ENCODE measurements at places on chromosomes 5 and 9.

DNA sequence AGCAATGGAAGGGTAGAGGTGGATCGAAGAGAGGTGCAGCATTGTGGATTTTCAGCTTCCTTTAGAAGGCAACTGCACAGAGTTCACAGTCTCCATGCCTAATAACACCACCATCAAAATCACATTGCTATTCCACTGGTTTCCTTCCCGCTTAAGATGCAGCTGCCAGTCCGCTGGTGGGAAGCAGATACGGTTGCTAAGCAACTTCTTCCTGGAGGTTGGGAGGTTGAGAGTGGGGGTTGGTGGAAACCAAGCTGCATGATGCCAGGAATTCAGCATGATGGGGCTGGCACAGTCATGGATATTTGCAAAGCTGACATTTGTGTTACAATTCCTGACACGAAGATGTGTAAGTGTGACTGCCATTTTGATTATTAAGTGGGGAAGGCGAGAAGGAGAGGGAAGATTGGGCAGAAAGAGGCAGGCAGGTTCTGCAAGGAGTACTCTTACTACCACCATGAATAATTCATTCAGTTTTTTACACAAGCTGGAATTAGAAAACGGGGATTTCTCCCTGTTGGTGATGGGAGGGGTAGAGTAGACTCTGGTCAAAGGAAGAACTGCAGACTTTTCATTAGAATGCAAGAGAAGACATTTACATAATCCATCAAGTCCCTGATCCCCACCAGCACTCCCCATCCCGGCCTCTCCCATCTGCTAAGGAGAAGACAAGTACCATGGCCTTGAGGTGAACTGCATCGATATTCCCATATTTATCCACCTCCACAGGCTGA, 87.5 kb downstream of the GLDC start:
- DNase-seq: no peak

DNA sequence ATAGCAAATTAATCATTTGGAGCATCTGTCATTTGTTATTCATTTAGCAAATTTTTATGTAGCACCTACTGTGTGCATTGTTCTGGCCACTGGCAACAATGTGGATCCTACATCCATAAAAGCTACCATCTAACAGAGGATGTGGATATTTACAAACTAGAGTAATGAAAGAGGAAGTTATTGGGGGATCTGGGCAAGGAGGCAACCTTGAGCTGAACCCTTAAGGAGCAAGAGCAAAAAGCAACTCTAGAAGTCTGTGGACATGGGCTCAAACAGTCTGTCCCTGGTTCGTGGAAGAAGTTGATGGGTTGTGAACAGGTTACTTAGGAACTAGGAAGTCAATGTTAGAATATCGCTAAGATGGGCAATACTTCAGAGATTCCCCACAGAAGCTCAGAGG, 259.9 kb downstream of the SYK start:
- DNase-seq: no peak

DNA sequence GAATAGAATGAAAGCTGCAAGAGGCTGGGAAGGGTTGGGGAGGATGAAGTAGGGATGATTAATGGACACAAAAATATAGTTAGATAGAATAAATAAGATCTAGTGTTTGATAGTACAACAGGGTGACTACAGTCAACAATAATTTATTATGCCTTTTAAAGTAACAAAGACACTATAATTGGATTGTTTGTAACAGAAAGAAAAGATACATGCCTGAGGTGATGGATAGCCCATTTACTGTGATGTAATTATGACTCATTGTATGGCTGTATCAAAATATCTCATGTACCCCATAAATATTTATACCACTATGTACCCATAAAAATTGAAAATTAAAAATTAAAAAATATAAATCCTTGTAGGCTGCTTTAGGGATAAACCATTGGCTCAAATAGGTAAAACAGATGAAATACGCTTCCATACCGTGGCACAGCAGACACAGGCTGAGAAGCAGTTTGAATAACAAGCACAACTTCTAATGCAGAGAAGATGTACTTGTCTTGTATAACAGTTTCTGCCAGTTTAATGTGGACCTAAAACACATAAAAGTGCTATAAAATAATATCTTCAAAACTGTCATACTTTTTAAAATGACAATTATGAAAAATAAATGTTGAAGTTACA, 34.9 kb downstream of the APBA1 start:
- DNase-seq: no peak

GRCh38 chr9:79984429-79985067, 412.8 kb downstream of the TLE4 start:
- no peak for DNase-seq

- DNase-seq: no peak
Measured at GRCh38 chr9:13461414-13461991, 182.0 kb upstream of the MPDZ start.

DNA sequence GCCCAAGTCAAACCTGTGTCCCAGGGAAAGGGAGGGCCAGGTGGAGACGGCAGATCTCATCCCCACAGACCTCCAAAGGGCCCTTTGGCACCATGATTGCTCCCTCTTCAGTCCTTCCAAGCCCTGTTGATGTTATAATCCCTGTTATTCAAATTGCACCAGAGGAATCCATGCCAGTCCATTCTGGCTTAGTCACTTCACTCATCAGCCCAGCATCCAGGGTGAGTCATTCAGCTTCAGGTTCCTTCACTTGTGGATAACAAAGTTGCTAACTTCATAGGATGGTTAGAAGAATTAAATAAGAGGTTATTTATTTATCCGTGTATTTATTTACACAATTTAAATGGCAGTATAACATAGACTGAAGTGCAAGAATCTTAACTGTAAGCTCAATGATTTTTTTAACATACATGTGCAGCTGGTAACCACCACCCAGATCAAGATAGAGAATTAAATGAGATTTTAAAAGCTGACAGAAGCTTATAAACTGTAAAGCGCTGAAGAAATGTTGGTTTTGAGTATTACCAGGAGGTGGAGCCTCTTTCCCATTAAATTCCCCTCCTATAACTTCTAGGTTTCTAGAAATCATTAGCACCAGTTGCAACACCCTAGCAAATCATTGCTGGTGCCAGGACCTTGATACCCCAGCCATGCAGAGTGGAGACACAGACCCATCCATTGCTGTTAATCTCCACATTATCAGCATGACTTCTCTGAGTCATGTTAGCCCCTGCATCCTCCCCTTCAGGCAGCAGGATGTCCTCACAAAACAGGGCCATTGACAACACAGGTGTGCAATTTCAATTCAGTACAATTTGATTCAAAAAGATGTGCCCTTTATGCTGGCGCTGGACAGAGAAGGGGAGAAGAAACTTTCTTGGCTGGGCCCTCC, 77.4 kb downstream of the SEC61B start:
- DNase-seq: no peak

DNA sequence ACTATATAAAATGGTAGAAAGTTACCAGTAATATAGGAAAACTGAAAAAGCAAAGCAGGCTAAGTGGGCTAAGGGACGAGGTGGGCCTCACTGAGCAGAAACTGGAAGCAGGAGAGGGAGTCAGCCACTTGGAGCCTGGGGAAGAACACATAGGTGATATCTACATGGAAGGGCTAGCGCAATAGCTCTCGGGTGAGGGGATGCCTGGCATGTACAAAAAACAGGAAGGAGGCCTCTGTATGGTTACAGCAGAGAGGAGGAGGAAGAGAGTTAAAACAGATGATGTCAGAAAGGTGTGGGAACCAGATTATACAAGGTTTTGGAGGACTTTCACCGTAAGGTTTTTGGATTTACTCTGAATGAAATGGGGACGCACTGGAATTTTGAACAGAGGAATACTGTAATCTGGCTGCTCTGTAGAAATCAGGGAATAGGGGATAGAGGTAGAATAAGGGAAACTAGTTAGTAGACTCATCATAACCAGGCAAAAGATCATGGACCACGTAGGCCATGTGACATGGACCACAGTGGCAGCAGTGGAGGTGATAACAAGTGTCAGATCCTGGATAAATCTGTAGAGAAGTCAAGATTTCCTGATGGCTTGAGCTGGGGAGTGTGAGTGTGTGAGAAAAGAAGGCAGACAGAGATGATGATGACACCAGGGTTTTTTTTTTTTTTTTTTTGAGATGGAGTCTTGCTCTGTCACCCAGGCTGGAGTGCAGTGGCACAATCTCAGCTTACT, 52.5 kb downstream of the FNBP1 start:
- peak; percentile 51 for DNase-seq

- DNase-seq: no peak
Measured at GRCh38 chr9:99980598-99980997, 74.1 kb downstream of the STX17 start.

- DNase-seq: peak; percentile 87
Measured at GRCh38 chr5:76269259-76269931, 133.7 kb upstream of the IQGAP2 start.

DNA sequence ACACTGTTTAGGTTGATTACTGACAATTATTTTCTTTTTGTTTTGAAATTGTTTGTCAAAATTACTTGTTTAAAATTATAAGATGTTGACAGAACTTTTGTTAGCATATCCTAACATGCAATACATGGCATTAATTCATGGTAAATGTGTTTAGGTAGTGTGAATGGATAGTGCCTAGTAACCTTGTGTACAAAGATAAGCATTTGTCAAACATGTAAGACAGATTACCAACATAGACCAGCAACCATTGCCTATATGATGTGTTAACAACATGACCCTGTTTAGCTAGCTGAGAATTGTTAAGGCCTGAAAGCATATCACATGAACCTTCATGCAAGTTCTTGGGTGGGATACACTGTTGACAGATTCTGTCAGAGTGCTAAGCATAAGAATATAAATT, 13.4 kb downstream of the MAN2A1 start:
- no peak for DNase-seq

DNA sequence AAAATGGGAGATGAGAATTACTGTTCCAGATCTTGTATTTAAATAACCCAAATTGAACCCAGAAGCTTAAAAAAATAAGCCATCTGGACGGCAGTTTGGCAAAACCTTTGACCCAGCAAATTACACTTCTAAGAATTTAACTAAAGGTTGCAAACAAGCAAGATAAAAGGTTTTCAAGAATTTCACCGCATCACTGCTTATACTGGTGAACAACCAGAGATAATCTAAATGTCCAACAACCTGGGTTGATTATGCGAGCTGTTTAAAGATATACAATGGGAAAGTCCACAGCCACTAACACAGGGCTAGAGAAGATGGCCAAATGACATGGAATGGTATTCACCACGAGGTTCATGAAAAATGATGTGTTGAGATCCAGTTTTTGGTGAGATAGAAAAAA, 149.3 kb downstream of the GNAQ start:
- no peak for DNase-seq

DNA sequence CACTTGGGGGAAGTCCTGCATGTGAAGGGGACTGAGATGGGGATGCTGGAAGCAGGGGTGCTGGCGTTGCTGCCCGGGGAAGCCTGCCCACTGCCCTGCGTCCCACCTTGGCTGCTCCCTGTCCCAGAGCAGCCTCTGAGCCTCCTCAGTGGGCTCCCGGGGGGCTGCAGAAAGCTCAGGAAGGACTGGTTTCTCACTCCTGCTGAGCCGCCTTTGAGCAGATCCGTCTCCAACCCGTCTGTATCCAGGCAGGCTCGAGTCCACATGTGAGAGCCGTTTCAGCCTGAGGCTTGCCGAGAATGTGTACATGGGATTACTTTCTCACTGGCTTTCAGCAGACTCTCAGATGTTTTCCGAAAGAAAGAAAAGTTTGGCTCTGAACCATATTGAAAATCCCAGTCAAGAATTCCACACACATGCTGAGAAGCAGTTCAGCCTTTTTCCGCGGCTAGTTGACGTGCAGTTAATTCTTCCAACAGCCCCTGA, 95.3 kb upstream of the COL5A1 start:
- no peak for DNase-seq

DNA sequence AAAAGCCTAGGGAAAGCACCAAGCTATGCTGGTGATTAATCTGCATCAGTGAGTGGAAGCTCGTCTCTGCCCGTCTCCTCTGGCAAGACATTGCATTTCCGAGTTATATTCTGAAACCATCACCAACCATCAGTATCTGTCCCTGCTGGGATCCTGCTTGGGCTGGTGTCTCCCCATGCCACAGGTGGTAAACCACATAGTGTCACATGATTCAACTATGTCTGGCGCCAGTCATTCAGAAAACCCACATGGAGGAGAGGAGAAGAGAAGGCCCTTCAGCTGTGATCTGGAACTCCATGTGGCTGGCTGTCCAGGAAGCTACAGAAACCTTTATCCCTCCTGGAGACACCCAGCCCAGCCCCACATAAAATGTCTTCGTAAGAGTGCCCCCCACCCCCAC, 4.8 kb downstream of the IL9 start:
- peak; percentile 89 for DNase-seq

DNA sequence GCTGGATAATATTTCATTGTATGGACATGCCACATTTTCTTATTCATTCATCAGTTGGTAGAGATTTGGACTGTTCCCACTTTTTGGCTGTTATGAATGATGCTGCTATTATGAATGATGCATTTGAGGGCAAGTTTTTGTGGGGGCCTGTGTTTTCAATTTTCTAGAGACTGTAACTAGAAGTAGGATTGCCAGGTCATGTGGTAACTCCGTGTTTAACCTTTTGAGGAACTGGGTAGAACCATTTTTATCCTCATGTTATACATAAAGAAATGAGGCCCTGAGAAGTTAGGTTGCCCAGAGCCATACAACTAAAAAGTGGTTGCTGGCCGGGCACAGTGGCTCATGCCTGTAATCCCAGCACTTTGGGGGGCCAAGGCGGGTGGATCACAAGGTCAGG, 22.4 kb upstream of the STRBP start:
- no peak for DNase-seq

GRCh38 chr9:74735761-74736160, 152.0 kb downstream of the TRPM6 start:
- DNase-seq: no peak

DNA sequence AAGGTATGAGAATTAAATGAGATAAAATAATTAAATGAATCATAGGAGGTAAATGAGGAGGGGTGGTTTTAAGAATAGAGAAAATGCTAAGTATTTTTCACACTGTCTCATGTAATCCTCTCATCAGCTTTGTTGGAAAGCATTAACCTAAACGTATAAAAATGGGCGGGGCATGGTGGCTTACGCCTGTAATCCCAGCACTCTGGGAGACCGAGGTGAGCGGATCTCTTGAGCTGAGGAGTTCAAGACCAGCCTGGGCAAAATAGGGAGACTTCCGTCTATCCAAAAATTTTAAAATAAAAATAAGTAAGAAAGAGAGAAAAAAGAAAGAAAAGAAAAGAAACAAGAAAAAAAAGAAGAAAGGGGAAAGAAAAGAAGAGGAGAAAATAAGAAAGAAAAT, 1.9 kb upstream of the RFK start:
- no peak for DNase-seq

GRCh38 chr9:100028201-100028784, 70.5 kb downstream of the ERP44 start:
- DNase-seq: peak; percentile 75

- DNase-seq: no peak
Measured at GRCh38 chr5:128800377-128800776, 164.9 kb upstream of the SLC27A6 start.

GRCh38 chr5:147339313-147339712, 104.5 kb downstream of the STK32A start:
- DNase-seq: no peak

DNA sequence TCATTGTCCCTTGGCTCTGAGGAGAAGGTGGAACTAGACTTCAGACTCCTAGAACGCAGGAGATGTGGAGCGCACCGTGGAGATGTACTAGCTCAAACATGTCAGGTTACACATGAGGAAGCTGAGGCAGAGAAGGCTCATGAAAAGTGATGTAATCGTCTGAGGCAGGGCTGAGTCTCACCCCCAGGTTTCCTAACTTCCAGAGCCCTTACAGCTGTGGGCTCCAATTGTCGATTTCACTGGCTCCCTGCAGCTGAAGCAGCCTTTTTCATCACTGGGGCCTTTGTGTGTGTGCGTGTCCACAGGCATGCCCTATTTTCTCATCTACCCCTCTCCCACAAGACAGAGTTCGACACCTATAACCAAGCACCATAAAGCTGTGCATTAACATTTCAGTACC, 370.6 kb downstream of the NTRK2 start:
- no peak for DNase-seq
